ENCODE measurements at places on chromosomes 12 and 14.

DNA sequence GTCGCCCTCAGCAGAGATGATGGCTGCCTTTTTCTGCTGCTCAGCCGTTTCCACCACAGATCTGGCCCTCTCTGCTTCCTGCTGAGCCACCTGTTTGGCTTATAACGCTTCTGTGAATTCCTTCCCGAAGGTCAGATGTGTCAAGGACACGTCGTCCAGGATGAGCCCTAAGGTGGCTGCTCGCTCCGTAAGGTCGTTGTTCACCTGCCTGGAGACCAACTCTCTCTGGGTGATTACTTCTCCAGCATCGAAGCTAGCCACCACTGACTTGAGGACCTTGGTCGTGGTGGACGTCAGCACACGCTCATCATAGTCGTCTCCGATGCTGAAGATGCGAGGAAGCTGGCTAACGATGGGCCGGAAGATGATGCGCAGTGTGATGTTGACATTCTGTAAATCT lies 11.7 kb upstream of the ASB8 start:
- DNase-seq: no peak

GRCh38 chr14:53743371-53743770 lies 213.3 kb downstream of the BMP4 start:
- DNase-seq: no peak

DNA sequence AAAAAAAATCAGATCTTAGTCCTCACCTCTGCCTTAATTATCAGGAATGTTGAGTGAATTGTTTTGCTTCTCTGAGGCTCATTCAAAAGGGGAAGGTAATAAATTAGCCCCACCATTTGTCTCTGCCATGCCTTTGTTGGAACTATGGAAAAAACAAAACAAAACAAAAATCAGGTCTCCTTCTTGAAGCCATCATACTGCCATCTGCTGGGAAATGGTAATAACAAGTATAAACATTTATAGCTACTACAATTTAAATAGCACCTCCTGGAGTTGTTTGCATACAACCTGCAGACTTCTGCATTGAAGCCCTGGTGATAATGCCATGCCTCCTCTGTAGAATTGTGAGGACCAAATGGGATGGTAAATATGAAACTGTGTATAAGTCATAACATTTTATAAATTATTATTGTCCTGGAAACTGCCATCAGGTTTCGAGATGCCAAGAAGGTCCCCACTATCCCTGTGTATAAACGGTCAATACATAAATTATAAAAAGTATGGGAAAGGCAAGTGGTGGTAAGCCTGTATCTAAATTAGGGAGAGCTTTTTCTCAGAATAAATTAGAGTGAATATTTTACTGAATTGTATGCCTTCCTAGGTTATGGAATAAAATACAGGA lies 87.2 kb upstream of the FGD4 start:
- no peak for DNase-seq

DNA sequence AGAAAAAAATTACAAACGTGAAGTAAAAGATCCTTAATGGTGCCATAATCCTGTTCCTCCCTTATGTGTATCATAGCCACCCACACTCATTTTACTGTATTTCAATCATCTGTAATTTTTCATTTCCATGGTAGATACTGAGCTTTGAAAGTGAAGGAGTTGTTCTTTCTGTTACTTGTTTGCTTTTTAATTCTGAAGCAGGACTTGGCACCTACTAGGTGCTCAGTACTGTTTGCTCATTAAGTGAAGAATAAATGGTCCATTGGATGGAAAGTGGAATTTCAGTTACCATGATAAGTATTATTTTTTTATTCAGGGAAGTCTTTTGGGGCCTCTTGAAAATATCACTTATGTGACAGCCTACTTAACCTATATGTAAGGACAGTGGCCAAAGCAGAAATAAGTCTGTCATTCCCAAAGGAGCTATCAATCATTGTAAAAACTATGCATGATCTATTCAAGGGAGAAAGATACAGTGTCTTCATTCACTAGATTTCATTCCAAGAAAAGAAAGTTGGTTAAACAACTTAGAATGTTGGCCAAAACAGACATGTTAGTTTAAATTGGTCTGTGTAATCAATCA lies 1244.4 kb upstream of the SEL1L start:
- no peak for DNase-seq

DNA sequence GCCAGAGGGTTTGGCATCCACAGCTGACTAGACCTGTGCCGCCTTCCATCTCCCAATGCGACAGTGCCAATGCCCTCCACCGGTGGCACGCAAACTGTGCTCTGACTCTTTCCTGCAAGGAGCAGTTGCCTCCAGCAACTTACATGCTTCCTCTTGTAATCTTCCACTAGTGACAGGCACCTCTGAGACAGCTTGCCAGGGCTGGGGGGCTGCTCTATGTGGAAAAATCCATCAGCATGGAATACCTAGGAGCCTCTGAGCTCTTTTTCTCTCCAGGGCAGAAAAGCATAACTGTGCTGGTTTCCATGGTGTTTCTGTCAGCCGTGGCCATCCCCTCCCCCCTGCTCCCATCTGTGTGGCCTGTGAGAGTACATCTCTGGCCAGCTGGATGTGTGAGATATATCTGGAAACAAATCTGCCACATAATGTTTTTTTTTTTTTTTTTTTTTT lies 110.6 kb downstream of the MYRFL start:
- no peak for DNase-seq

DNA sequence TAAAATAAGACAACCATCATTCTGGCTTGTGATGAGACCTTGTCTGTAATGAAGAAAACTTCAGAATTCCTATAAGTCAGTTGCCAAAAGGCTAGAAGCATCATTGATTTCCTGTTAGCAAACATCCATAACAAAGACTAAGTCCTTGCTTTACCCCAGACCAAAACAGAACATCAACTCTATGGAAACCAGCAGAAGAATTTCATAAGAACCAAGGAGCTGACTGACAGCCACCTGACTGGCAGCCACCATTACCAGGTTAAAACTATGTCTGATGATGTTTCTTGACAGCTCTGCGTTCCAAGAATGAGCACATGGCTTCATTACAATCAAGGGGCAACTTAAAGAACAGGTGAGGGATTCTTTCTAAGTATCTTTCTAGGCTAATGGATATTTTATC lies 29.3 kb downstream of the HECTD4 start:
- DNase-seq: no peak

- DNase-seq: no peak
Observed at GRCh38 chr12:57625261-57626032, 7.6 kb downstream of the B4GALNT1 start.

- DNase-seq: no peak
Observed at GRCh38 chr12:7609495-7609894, 56.2 kb downstream of the APOBEC1 start.

GRCh38 chr14:84195514-84195913 lies 1334.4 kb upstream of the FLRT2 start:
- no peak for DNase-seq

- no peak for DNase-seq
Observed at GRCh38 chr12:66899588-66899987, 220.7 kb upstream of the GRIP1 start.

GRCh38 chr12:26831951-26832821 lies 808 bp downstream of the ITPR2 start:
- peak; percentile 35 for DNase-seq

GRCh38 chr14:59585891-59586554 lies 9.4 kb upstream of the CCDC175 start:
- DNase-seq: no peak

DNA sequence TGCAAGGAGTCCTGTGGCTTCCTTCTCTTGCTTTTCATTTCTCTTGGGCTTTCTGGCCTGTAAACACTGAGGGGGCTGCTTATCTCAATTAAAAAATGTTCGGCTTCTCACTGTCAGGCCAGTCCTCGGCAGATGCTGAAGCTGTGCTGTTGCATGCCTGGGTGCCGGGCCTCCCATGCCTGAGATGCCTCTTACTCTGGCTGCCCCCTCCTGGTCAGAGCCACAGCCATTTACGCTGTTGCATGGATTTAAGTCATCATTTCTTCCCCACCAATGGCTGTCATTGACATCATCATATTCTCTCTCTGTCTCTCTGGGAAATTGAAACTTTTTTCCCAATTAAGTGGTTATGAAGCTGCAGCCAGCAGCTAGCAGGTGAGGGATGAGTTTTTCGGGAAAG lies 53.7 kb downstream of the FOXN4 start:
- DNase-seq: no peak

- DNase-seq: no peak
Observed at GRCh38 chr14:30882431-30882830, 8.1 kb downstream of the COCH start.

DNA sequence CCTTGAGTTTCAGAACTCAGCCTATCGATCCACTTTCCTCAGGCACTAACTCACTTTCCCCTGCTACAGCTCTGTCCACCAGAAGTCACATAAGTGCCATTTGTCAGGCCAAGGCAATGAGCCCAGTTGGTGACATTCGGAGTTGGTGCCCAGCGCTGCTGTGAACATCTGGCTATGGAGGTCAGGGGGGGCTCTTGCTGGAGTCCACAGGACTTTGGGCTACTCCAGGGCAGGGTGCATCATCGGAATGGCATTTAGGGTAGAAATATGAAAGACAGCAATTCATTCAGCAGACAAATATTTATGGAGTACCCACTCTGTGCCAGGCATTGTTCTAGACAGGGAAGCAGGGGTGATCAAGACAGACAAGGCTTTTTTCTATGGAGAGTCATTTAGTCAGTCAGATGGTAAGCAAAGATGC lies 1.5 kb upstream of the PPP1CC start:
- DNase-seq: no peak

GRCh38 chr12:51021694-51022093 lies 4.5 kb downstream of the SLC11A2 start:
- DNase-seq: no peak

- no peak for DNase-seq
Observed at GRCh38 chr12:13210236-13211190, 14.0 kb downstream of the EMP1 start.

GRCh38 chr12:68835333-68835908 lies 27.4 kb downstream of the MDM2 start:
- DNase-seq: no peak

DNA sequence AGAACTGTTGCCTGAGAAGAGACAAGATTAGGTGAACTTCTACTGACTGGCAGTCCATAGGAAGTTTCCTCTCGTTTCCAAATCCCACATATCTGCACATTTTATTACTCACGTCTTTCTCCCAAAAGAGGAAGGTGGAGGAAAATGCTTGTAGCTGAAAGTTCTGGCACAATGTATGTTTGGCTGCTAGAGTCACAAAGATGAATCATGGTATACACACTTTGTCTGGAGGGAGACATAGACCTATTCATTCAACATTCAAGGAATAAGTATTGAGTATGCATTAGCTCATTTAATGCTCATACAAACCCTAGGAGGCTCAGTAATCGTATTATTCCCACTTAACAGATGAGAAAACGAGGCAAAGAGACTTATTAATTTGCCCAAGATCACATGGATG lies 291.8 kb downstream of the FOXN3 start:
- DNase-seq: no peak

GRCh38 chr12:86777325-86777724 lies 521.1 kb upstream of the MGAT4C start:
- no peak for DNase-seq

GRCh38 chr14:88551094-88551870 lies 3.5 kb downstream of the PTPN21 start:
- no peak for DNase-seq

DNA sequence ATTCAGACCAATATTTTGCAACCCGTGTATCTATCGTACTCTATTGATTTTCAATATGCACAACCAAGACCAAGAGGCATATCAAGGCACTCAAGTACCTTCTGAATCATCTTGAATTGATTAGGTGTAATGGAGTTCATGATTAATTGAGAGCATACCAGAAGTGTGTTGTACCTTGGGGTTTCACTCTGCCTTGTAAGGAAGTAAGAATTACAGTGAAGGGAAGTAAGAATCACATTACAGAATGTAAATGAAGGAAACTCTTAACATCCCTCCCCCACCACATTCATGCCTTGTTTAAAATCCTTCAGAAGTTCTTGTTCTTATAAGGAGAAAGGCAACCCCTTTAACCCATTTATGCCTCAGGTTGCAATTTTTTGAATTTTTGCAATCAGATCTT lies 5.4 kb upstream of the MGAT4C start:
- no peak for DNase-seq

- no peak for DNase-seq
Observed at GRCh38 chr14:30928462-30928861, 54.1 kb downstream of the COCH start.

DNA sequence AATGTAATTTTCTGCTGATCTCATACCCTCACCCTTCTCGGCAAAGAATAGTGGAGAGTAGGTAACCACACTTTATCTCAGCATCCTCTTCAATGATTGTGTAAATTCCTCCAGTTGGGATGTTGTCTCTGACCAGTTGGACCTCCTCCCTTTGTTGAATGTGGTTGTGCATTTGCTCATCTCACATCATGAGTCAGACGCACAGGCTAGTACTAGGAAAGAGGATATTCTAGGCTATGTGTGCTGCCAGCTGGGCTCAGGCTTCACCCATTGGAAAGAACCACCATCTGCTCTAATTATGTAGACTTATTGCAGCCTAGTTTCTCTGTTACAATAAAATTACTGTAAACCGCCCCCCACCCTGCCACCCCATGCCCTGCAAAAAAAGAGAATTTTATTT lies 90.3 kb downstream of the LMO3 start:
- DNase-seq: no peak

DNA sequence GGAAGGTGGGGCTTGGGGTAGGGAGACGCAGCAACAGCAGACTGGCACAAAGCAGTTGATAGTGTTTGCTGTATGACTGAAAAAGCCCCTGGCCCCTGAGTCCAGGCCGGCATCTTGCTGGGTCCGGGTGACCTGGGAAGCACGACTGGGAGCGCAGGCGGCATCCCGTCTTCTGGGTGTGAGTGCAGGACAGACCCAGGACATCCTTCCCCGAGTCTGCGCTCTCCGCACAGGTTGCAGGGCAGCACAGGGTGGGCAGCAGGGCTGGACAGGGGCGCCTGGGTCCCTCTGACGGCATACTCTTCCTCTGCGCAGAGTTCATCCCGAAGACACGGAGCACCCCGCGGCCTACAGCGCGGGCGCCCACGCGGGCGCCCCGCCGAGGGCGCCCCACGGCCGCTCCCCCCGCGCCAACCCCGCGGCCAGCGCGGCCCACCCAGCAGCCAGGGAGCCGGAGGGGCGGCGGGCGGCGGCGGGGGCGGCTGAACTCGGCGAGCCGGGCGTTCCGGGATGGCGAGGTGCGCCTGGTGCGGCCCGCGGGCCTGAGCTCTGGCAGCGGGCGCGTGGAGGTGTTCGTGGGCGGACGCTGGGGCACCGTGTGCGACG lies 9.2 kb upstream of the CYP46A1 start:
- DNase-seq: no peak

- no peak for DNase-seq
Observed at GRCh38 chr12:75315518-75315917, 14.6 kb downstream of the CAPS2 start.

- no peak for DNase-seq
Observed at GRCh38 chr12:22046968-22047390, 961 bp downstream of the CMAS start.

DNA sequence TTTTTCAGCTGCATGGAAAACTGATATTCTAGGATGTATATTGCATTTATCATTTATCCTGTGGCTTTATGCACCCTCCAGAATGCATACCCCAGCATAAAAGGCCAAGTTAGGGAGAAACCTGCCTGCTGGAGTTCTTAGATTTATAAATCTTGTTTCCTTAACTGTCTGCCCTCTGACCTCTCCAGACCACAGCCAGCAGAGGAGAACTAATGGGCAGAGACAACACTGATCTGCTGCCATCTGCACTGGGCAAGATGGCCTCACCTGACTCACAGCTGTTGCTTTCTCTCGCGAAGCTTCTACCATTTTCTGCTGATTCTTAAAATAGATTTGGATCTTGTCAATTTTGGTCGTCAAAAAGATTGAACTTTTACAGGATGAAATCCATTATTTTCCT lies 65.8 kb downstream of the PPP2R5C start:
- no peak for DNase-seq

- DNase-seq: no peak
Observed at GRCh38 chr12:28884904-28885679, 264.0 kb upstream of the FAR2 start.

- no peak for DNase-seq
Observed at GRCh38 chr12:101819467-101819866, 11.3 kb downstream of the GNPTAB start.
